Stimulated activated CD4-positive, alpha-beta T cell treated with anti-CD3 and anti-CD28 coated beads, TNF-alpha, amount 100 ng/mL, for 24 hours (primary cell): ENCODE measurements at places on chromosomes 2 and 18.

GRCh38 chr18:78986018-78986481 is 6.4 kb downstream of the SALL3 start:
- no peak for DNase-seq

GRCh38 chr2:220152281-220152935 is 525.0 kb downstream of the SLC4A3 start:
- no peak for DNase-seq

- no peak for DNase-seq
Measured at GRCh38 chr2:189876271-189876670, 92.0 kb downstream of the PMS1 start.

GRCh38 chr2:25103287-25103871 is 61.5 kb downstream of the EFR3B start:
- no peak for DNase-seq

DNA sequence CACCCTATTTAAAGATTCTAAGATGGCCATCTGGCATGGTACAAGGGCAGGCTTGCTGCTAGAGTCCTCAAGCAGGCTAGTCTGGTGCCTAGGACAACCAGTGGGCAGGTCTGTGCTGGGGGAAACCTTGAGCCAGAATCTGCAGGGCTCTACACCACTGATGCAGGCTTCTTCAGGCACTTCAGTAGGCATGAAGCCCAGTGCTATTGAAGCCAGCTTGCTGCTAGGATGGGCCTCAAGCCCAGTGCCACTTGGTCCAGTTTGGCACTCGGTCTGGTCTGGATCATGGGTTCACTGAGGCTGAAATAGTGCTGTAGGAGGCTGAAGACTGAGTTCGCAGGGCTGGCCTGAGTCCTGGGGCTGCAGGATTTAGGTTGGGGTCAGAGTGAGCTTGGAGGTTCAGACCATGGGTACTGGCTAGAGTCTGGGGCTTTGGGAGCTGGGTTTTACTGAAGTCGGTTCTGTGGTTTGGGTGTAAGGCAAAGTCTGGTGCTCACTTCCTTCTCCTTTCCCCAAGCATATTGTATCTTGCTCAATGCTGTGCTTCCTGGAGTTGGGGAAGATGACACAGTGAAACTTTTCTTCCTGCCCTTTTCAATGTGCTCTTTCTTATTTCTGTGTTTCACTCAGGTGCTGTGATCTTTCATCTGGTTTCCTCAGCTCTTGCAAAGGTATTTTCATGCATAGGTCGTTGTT is 41.2 kb downstream of the SP100 start:
- DNase-seq: no peak

- DNase-seq: no peak
Measured at GRCh38 chr2:21029519-21029918, 14.4 kb downstream of the APOB start.

GRCh38 chr2:42844366-42844765 is 52.0 kb upstream of the HAAO start:
- DNase-seq: no peak

GRCh38 chr2:31811482-31811881 is 199.3 kb downstream of the MEMO1 start:
- DNase-seq: no peak

- no peak for DNase-seq
Measured at GRCh38 chr2:152600697-152601096, 116.6 kb downstream of the PRPF40A start.

DNA sequence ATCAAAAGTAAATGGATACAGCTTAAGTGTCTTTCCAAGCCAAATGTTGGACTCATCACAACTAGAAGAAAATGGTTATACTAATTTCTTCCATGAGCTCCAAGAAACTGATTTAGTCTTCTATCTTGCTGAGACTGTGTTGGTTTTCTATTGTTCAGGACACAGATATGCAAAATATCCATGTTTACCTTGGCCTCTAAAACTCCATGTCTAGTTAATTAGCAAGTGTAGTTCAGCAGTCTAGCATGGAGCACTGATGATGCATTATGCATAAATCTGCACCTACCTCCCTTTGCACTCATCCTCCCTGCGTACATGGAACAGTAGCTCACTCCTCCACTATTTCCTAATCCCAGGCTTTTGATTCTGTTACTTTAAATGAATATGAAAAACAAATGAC is 731.4 kb upstream of the CHAC2 start:
- no peak for DNase-seq

DNA sequence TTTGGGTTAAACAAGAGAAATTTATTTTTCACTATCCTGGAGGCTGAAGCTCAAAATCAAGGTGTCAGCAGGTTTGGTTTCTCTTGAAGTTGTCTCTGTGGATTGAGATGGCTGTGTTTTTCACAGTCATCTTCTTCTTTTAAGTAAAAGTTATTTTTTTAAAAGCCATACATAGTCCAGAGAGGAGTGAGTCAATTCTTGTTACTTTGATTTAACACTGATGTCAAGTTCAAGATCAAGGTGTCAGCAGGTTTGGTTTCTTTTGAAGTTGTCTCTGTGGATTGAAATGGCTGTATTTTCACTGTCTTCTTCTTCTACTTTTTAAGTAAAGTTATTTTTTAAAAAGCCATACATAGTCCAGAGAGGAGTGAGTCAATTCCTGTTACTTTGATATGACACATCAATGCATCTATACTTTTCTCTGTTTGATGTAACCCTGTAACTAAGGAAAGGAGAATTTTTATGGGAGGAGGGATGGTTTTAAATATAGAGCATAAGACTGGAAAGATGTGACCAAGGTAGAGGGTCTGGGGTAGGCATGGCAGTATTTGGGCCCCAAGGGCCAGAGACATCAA is 22.5 kb upstream of the RASGRP3 start:
- DNase-seq: no peak

DNA sequence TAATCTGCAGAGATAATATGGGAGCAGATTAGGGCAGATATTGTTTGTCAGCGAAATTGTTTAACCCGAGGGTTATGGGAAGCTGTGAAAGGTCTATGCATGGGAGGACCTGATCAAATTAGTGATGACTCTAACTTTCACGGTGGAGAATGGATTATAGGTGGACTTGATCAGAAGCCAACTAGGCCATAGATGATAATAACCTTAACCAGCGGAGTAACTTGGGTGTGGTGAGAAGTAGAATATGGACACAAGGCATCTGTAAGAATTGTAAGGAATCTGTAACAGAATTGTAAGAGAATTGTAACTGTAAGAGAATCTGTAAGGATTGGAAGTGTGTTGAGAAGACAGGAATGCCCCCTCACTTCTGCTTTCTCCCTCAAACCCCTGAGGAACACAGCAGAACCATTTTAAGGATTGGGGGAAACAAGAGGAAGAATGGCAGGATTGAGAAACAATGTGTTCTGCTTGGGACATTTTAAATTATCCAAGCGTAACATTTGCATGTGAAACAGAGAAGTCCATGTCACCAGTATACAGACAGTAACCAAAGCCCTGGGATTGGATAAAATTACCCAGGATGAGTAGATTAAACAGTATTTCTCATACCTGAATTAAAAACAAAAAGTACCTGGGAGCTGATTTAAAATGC is 14.9 kb upstream of the SLC39A10 start:
- DNase-seq: no peak

DNA sequence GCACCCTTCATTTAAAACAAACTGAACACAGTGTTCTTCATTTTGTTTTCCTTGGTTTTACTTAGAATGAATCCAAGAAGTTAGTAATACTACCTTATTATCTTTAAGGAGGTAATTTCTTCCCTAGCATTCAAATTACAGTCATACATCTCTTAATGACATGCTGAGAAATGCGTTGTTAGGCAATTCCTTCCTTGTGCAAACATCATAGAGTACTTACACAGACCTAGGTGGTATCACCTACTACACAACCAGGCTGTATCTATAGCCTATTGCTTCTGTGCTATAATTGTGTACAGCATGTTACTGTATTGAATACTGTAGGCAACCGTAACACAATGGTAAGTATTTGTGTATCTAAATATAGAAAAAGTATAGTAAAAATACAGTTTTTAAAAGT is 8.4 kb upstream of the CABYR start:
- DNase-seq: no peak

DNA sequence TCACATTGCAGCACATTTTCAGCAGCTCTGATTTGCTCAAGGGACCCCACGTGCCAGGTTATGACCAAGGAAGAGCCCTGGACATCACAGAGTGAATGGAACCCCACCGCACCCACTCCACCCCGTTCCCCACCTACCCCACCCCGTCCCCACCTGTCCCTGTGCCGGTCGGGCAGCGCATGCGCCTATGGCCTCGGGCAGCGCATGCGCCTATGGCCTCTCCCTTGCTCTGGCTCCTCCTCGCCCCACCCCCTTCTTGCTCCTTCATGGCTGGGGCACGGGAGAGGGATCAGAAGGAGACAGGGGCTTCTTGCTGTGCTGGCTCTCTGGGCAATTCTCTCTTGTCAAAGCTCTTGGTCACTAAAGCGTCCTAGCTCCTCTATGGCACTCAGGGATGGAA is 371.8 kb upstream of the HS6ST1 start:
- no peak for DNase-seq

DNA sequence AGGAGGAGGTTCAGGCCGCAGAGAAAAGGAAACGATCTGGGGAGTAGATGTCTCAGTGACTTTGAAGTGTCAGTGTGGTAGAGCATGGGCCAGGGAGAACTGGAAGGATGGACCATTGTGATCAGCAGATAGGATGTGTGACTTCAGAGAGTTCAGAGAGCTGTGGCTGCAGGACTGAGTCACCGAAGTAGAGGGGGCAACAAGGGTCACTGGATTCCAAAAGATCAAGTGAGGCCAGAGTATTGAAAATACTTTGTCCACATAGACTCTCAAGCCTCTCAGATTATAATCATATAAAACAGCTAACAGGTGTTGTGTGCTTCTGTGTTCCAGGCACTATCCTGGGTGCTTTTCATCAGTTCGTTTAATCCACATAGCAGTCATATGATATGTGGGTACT is 99.4 kb downstream of the CRIM1 start:
- DNase-seq: no peak

DNA sequence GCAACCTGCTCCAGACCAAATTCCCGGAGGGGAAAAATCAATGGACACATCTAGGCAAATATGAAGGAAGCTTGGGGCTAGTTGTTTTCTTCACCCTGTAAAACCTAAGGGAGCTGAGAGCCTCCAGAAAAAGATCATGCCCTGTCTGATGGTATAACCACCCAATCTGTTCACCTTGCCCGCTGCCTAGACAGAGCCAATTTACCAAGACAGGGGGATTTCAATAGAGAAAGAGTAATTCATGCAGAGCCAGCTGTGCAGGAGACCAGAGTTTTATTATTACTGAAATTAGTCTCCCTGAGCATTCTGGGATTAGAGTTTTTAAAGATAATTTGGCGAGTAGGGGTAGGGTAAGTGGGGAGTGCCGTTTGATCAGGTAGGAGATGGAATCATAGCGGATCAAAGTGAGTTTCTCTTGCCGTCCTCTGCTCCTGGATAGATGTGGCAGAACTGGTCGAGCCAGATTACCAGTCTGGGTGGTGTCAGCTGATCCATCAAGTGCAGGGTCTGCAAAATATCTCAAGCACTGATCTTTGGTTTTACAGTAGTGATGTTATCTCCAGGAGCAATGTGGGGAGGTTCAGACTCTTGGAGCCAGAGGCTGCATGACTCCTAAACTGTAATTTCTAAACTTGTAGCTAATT is 35.1 kb upstream of the B4GALT6 start:
- DNase-seq: no peak

GRCh38 chr2:3871002-3871401 is 167.6 kb downstream of the DCDC2C start:
- DNase-seq: no peak

- no peak for DNase-seq
Measured at GRCh38 chr2:233140978-233141377, 80.8 kb downstream of the INPP5D start.

DNA sequence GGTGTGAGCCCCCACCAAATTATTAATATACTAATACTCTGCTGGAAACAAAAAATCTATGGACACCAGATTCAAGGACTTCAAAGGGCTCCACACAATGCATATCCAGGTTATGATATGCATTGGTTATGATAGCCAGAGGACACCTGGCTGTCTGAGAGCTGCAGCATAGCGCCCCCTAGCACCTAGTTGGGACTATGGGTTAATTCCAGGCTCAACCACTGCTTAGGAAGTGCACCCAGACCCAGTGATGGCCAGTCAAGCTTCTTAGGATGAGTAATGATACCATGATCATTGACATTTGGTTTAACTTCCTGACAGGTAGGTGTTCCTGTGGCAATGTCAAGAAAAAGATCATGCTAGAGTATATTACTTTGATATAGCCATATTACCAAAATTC is 3.8 kb upstream of the FRZB start:
- DNase-seq: no peak

GRCh38 chr2:153497938-153498629 is 19.5 kb upstream of the RPRM start:
- DNase-seq: no peak

DNA sequence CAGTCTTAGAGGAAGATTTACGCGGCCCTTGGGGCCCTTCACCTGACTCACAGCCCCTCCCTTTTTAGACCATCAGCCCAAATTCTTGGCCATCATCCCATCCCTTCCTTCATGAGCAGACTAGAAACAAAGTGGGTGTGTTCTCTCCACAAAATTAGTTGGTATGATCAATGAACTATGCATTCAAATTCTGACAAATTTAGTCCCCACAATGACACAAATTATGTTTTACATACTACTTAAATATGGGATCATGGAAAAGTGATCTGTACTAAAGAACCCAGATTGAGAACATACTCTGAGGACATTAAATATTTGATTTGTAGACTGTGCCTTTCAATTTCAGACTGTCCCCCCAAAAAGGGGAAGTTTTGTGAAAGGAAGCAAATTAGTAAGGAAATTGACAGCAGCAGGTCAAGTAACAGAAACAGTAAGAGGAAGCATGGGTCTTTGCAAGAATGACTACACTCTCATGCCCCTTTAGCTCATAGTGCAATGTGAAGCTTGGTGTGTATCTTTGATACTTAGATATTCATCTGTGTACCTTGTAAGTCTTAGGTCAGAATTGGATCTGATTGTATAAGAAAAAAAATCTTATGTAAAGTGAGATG is 2.2 kb upstream of the MAPRE2 start:
- no peak for DNase-seq

- no peak for DNase-seq
Measured at GRCh38 chr18:74155276-74155675, 7.0 kb downstream of the TIMM21 start.

DNA sequence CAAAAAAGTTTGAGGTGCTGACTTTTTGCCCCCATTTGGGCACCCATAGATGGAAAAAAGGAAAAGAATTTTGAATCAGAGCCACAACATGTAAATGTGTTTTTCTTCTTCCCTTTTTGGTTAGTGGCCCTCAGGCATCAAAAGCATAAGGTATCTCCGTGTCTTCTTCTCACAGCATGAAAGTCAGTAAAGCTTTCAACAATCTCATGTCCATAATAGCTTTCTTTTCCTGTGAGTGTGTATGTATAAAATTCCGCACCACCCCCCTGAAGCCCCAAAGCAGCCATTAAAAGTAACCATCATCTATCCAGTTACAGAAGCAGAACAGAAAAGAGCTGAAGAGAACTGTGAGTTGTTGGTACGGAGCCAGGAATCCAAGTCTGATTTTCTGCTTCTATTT is 1539.7 kb upstream of the ACVR2A start:
- no peak for DNase-seq

GRCh38 chr18:78971511-78972245 is 7.9 kb upstream of the SALL3 start:
- DNase-seq: no peak

- no peak for DNase-seq
Measured at GRCh38 chr18:43012951-43013350, 102.5 kb downstream of the RIT2 start.

- DNase-seq: no peak
Measured at GRCh38 chr2:171180229-171180930, 19.7 kb upstream of the TLK1 start.

- DNase-seq: no peak
Measured at GRCh38 chr2:211132573-211132972, 576.2 kb downstream of the CPS1 start.

GRCh38 chr2:122758967-122759366 is 1003.5 kb downstream of the TSN start:
- no peak for DNase-seq
